ENCODE measurements at places on chromosomes 13 and 19.

- no peak for DNase-seq
Observed at GRCh38 chr19:39059302-39059701, 24.9 kb upstream of the ACP7 start.

DNA sequence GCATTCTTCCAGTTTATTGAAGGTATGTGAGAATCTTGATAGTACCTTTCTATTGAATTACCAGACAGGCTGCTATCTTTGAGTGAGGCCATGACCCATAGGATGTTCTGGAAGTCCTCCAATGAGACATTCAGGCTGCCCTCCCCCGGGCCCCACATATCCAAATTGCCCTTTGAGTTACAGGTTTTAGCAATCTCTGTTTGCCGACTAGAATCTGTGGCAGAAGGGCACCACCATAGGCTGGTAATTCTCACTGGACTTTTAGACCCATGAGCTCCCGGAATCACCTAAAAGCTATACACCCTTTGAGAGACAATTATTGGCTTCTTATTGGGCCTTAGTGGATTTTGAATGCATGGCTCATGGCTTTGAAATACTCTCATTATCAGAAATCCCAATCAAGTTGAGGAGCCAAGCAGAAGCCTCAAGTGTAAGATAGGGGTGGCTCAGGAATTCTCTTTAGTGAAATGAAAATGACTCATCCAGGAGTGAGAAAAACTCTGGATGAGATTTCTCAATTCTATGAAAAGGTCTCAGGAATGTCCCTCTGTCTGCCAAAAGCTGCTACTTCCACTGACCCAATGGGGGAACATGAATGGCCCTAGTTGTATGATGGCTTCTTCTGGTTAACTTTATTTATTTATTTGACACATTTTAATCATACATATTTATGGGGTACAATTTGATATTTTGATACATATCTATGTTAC lies 172.1 kb upstream of the CSNK1A1L start:
- DNase-seq = no peak

GRCh38 chr19:18931316-18932162 lies 9.5 kb downstream of the HOMER3 start:
- no peak for DNase-seq

GRCh38 chr19:10187315-10187714 lies 7.4 kb downstream of the DNMT1 start:
- DNase-seq = no peak

- no peak for DNase-seq
Observed at GRCh38 chr19:50551034-50551714, 17.1 kb downstream of the LRRC4B start.

- DNase-seq = no peak
Observed at GRCh38 chr19:37725181-37725580, 5.6 kb upstream of the ZNF607 start.

GRCh38 chr13:101231751-101232428 lies 184.4 kb downstream of the NALCN start:
- DNase-seq = peak; percentile 20

GRCh38 chr19:13016628-13017305 lies 21.5 kb downstream of the NFIX start:
- DNase-seq = no peak

DNA sequence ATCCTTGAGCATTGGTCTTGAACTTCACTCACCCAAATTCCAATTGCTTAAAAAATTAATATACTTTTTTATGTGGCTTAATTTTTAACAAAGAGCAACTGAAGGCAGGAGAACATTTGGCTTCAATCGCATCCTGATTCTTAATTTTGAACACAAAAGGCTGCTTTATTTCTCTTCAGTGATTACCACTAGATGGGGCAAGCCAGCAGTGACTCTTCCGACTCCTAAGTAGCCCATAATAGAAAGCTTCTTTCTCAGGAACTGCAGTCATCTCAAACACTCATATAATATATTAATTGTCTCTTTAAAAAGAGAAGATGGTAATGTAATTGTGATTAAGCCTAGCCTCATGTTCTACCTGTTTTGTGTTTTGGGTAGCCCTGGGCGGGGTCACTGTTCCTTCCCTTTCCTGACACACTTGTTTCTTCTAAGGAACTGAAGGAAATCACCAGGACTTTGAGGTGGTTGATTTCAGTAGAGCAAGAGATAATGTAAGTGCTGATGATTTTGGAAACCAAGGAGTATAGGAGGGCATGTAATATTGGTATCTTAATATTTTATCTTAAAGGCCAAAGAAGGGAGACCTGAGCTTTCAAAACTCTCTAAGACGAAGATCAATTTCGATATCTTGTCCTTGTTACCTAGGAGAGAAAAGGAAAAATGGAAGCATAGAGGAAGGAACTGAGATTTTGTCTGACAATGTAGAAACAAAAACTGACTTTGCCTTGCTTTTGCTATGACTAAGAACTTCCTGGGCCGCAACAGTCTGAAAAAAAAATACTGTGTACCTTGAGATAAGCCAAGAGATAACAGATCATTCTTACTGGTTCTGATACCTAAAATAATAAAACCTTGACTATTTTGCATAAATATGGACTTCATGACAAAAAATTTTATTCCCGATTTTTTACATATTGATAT lies 73.1 kb downstream of the TNFSF13B start:
- peak; percentile 7 for DNase-seq

- no peak for DNase-seq
Observed at GRCh38 chr13:63010072-63010658, 1594.5 kb upstream of the PCDH20 start.

DNA sequence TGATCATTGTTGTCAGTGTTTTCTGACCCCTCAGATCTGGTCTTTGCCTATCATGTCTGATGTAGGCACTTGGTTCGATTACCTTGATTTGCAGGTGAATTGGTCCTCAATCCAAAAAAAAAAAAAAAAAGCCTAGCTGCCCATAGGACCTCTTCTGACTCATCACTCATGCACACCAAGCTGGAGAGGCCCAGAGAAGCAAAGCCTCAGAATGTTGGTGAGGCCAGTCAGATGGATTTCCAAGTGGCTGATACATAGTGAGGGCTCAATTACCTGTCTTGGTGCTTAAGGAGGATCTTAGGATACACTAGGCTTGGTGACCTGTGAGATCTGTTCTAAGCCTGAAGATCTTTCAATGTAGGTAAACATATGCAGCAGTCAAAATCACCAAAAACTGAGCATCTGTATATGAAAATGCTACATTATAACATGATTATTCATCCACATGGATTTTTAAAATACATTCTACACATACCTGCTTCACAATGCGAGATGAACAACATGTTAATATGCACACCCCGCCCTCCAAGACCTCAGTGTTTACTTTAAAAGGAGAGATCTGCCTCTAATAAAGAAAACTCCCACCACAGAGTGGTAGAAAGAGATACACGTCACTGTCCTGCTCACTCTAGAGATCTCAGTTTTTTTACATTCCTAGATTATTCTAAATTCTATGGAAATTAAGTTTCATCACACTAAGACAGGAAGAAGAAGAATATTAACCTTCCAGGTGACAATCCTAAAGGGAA lies 79.9 kb upstream of the RAP2A start:
- DNase-seq = no peak

- DNase-seq = no peak
Observed at GRCh38 chr19:13363245-13363644, 143.0 kb downstream of the CACNA1A start.

DNA sequence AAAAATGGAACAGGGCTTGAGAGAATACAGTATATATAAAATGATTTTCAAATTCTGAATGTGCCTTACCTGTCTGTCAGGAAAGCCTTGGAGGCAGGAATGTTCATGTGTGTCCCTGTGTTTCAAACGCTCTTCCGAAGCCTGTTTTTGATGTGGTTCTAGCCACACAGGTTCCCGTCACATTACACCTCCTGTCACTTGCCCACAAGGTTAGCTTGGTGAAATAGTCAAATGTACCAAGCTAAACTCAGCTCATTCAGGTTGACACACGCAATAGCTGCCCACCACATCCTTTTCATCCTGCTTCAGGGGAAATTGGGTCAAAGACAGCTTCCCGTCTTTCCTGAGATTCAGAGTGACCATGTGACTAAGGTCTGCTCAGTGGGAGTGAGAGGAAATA lies 574.0 kb downstream of the EFNB2 start:
- DNase-seq = no peak

DNA sequence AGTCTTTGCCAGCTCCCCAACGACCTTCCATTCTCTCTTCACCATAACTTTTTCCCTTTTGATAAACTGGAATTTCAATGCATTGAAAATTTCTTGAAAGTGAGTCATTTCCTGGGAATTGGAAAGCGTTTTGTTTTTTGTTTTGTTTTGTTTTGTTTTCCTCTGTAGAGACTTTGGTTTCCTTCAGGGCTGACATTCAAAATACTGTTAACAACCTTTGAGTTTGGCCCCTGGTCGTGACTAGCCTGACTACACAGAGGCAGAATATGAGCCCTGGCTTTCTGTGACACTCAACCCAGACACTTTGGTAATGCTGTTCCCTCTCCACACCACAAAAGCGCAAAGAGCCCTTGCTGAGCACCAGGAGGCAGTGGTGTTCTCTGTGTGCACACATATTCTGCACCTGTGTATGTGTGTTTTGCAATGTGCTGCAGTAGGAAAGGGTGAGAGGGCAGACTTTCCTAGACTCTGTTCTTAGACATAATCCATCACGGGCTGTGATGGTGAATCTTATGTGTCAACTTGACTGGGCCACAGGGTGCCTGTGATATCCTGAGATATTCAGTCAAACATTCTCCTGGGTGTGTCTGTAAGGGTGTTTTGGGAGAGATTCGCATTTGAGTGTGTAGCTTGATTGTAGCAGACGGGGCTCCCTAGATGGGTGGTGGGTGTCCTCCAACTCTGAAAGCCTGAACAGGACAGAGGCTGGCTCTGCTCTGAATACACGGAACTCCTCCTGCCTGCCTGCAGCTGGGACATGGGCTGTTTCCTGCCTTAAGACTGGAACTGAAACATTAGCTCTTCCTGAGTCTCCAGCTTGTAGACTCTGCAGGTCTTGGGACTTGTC lies 29.5 kb upstream of the ANKRD10 start:
- peak; percentile 25 for DNase-seq

DNA sequence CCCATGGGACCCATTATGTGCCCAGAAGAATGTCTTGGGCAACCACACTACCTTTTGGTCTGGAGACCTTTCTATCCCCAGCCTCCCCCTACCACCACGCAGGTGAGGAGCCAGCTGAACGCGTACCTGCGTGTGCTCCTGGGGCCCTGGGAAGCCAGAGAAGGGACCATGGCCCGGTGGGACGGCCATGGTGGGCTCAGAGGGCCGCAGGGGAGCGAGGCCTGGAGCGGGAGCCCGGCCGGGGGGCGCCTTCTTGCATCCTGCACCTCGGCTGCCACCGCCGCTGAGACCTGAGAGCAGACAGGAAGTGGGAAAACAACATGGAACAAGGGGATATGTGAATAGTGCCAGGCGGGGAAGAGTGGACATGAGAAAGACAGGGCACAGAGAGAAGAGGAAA lies 2.3 kb downstream of the DYRK1B start:
- no peak for DNase-seq

DNA sequence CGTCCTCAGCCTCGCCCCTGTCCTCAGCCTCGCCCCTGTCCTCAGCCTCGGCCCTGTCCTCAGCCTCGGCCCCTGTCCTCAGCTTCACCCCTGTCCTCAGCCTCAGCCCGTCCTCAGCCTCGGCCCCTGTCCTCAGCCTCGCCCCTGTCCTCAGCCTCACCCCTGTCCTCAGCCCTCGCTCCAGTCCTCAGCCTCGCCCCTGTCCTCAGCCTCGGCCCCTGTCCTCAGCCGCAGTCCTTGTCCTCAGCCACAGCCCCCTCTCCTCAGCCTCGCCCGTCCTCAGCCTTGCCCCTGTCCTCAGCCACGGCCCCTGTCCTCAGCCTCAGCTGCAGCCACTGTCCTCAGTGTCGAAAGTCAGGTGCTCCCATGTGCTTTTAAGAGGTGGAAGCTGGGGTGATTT lies 10.5 kb downstream of the C13orf46 start:
- no peak for DNase-seq

- no peak for DNase-seq
Observed at GRCh38 chr13:36251526-36251925, 37.2 kb upstream of the SOHLH2 start.

- DNase-seq = peak; percentile 55
Observed at GRCh38 chr19:54473071-54473891, at the start of gene CDC42EP5. Gene CDC42EP5 (minus strand): TSS chr19:54473296. CDS start chr19:54465547, 7,749 bp downstream.

GRCh38 chr13:42466123-42466522 lies 107.8 kb upstream of the TNFSF11 start:
- no peak for DNase-seq
